ENCODE measurements at places on chromosomes 1 and 21.

- peak; percentile 83 for DNase-seq
These were observed 502.3 kb downstream of the NUF2 start for GRCh38 chr1:163824006-163824405.

DNA sequence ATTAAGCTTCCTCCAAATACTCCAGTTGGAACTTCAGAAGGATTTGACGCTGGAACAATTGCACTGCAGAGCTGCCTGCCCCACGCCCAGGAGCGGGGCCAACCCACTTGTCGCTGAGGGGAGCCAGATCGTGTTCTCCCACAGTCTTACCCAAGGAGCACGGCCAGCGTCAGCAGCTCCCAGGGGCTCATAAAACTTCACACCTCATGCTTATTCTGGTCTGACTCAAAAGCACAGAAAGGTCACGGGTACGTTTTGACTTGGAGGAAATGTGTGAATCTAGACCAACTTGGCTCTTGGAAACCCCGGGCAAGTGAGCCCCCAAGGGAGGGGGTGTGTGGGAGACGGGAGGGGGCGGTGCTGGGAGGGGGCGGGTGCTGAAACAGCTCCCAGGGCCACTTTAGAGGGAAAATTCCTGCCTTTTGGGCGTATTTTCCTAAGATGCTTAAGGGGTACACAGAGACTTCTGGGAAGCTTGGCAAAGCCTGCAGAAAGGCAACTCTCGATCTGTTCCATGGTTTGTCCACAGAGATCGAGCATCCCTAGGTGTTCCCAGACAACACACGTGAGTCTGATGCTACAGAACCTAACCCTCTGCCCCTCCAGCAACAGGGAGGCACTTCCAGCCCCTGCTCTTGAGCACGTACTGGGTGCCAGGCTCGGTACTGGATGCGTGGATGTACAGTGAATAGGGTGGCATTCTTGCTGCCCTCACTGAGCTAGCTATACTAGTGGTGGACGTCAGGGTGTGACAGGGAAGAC, 98.9 kb downstream of the DHRS3 start:
- DNase-seq: no peak

- no peak for DNase-seq
These were observed 22.8 kb downstream of the LCE3E start for GRCh38 chr1:152543820-152544219.

DNA sequence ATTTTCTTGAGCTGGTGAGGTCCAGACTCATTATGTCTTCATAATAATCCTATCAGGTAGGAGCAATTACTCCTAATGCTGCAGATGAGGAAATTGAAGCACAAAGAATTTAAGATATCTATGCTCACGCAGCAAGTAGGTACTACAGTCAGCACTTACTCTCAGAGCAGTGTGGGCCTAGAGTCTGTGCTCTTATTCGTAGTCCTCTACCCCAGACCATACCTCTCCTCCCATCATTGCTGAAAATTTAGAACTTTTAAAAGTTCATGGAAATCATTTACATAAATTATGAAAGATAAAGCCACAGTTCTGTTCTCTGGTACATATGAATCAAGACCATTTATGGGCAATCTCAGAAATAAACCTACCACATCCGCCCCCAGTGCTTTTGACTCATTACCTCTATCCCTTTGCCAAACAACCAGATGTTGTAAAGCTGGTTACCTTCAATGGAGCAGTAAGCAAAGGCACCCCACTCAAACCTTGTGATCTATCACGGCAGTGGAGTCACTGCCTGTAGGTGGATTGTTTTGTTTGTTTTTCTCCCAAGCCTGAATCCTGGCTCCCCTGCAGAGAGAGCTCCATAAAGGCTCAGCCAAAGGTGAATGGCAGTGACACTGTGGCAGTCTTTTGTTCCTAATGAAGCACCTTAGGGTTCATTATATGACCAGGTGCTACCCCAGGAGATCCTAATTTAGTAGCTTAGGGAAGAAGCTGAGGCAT, 20.9 kb upstream of the MAN1A2 start:
- DNase-seq: no peak

- no peak for DNase-seq
These were observed 35.5 kb downstream of the SLC66A1 start for GRCh38 chr1:19347533-19348172.

- no peak for DNase-seq
These were observed 12.4 kb upstream of the TBX15 start for GRCh38 chr1:119000371-119001180.

DNA sequence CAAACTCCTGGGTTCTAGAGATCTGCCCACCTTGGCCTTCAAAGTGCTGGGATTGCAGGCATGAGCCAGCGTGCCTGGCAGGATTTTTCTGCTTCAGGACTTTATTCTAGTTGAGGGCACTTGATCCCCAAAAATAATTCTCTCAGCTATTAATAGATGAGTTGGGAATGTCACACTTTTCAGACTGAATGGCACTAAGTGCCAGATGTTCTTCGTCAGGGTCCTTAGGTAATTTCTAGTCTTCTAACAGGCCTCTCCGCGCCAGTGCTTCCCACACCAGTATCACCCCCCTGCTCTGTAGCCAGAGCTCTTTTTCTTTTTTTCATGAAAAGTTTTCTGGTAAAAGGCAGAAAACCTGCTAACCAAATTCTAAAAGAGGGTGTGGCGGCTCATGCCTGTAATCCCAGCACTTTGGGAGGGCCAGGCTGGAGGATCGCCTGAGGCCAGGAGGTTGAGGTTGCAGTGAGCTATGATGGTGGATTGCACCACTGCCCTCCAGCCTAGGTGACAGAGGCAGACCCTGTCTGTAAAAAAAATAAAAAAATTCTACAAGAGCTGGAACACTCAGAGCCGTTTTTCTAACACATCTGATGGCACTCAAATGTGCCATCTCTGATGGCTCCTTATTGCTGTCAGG, 6.1 kb upstream of the SARS1 start:
- DNase-seq: no peak

DNA sequence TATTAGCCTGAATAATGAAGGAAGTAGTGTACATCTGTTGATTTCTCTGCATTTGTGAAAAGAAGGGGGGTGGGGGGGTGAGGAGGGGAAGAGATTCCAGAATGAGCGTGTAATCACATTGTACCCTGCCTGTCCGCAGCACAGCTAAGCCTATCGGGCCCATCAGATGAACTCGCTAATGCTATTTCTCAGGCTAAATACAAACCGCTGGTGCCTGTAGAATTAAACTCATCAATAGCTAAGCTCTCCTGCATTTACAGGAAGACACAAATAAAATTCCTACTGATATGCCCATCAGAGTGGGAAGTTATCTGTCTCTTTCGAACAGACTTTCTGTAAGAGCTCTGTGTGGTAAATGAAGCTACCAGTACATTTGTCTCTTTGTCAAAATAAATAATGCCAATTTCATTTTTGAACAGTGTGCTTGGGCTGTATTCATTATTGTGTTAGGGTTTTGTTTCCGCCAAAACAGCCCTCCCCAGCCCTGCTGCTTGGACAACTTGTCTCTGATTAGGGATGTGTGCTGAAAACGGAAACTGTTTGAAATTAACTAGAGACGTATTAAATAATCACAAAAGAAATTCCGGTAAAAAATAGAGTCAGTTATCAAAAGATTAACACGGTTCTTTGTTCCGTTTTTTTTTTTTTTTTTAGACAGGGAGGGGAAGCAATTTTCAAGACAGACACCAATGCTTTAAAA, 305.4 kb downstream of the TTLL7 start:
- no peak for DNase-seq

GRCh38 chr1:92315766-92316599, 17.1 kb downstream of the RPAP2 start:
- DNase-seq: no peak

- no peak for DNase-seq
These were observed 20.5 kb upstream of the BCL10 start for GRCh38 chr1:85296980-85297379.

DNA sequence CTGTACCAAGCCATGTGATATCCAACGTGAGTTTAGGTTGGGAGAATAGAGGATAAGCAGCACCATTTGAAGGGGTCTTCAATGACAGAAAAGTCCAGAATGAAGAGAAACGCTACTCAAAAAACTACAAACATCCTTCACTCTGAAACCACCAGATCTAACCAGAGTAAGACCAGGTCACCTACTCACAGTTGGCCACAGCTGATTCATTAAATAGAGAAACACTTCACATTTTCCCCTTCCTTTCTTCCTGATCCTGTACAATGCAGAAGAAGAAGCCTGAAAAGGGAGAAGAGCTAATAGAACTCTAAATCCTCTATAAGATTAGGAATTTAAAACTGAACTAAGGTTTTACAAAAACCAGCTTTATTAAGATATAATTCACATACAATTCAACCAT, 19.4 kb upstream of the SETDB1 start:
- DNase-seq: no peak

DNA sequence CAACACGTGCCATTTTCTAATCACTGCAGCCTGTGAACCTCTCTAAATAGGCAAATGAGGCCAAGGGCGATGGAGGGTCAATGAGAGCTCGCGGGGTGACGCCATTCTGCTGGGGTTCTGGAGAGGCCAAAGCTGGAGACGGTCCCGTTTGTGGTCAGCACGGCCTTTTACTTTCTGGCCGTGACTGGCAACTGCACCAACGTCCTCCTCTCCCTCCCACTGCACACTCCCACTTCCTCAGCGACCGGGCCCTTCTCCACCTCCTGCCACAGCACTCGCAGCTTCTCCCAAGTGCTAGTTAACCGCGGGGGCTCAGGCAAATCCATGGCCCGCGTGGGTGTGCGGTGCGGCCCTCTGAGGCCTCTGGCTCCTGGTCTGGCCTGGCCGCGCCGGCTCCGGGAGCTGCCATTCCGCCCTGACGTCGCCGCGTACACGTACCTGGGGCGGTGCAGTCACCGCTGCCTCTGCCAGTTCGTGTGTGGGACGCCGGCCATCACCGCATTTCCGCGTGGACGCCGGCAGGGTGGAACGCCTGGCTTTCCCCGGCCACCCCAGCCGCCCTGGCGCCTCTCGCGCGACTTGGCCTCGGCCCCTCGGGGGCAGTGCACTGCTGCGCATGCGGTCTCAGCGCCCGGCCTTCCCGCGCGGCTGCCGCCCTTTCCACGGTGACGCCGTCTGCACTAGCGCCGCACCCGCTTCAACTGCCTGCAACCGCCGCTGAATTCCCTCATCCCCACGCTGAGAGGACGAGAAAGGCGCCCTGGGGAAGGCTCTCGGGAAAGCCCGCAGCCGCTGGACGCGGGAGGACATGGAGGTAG, 18.2 kb downstream of the OR2C3 start:
- no peak for DNase-seq

DNA sequence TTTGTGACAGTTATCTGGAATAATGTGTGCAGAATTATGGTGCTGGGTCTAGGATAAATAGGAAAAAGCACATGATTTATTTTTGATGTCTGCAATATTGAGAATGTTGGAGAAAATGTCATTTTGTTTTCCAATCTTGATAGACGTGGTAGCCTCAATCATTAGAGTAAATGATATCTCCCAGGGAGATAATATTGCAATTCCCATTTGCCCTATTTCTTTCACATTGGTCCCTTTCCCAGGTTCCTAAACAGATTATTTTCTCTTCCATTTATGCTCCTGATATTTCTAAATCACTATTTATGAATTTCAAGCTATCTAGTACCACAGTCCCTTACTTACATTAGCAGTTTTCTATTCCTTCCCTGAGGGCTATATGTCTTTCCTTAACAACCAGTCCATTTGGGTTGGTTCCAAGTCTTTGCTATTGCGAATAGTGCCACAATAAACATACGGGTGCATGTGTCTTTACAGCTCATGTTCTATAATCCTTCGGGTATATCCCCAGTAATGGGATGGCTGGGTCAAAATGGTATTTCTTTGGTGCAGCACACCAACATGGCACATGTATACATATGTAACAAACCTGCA, 447.3 kb downstream of the PLA2G4A start:
- DNase-seq: no peak

DNA sequence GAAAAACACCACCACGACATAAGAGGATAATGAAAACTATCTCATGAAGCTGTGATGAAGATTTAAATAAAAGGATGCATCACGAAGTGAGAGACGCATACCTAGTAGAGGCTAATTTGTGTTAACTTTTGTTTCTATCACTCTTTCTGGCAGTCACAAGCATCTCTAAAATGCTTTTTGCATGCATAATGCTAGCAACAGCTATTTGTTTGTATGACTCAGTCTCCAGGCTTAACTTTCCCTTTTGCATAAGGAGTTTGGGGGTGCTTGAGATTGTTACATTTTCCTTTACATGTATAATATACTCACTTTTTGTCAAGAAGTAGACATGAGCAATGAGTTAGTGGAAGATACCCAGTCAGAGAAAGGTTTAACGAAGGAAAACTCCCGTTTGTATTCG, 385.4 kb downstream of the DISC1 start:
- DNase-seq: no peak

DNA sequence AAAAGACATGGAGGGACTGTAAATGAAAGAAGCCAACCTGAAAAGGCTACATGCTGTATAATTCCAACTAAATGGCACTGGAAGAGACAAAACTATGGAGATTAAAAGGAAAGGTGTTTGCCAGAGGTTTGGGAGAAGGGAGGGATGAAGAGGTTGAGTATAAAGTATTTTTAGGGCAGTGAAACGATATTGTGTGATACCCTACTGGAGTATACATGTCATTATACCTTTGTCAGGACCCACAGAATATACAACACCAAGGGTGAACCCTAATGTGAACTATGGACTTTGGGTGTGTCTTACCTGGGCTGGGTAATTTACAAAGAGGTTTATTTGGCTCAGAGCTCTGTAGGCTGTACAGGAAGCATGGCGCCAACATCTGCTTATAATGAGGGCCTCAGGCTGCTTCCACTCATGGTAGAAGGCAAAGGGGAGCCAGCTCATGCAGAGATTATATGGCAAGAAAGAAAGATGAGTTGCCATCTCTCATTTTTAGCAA, 73.4 kb downstream of the CD2 start:
- DNase-seq: no peak

GRCh38 chr1:173474097-173474779, 2.9 kb upstream of the PRDX6 start:
- DNase-seq: no peak

GRCh38 chr1:160131803-160132565, 16.4 kb downstream of the ATP1A2 start:
- DNase-seq: no peak

GRCh38 chr1:65820983-65821382, 28.3 kb downstream of the PDE4B start:
- DNase-seq: peak; percentile 87

GRCh38 chr21:25845729-25846256, 111.0 kb downstream of the GABPA start:
- no peak for DNase-seq

- no peak for DNase-seq
These were observed 315.1 kb downstream of the PAPPA2 start for GRCh38 chr1:176778056-176778455.

- DNase-seq: no peak
These were observed 258 bp upstream of the SYPL2 start for GRCh38 chr1:109466125-109466451.
